ENCODE measurements at places on chromosomes 16 and 17.

DNA sequence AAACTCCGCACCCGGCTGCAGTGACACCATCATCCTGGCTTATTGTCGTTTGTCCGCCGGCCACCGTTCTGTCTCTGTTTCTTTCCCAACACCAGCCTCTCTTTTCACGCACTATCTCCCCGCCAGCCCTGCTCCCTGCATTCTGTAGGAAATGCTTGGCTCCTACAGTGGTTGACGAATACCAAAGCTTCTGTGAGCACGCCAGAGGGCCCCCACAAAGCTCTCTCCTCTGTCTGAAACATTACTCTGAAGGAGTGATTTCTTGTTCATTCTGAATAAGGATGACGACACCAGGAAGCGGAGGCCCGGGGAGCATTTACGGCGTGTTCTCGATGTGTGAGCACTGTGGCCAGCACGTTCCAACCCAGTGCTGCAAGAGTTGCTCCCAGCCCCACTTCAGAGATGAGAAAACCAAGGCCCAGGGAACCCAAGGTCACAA is 58.8 kb downstream of the ADCY9 start:
- DNase-seq, result no peak

DNA sequence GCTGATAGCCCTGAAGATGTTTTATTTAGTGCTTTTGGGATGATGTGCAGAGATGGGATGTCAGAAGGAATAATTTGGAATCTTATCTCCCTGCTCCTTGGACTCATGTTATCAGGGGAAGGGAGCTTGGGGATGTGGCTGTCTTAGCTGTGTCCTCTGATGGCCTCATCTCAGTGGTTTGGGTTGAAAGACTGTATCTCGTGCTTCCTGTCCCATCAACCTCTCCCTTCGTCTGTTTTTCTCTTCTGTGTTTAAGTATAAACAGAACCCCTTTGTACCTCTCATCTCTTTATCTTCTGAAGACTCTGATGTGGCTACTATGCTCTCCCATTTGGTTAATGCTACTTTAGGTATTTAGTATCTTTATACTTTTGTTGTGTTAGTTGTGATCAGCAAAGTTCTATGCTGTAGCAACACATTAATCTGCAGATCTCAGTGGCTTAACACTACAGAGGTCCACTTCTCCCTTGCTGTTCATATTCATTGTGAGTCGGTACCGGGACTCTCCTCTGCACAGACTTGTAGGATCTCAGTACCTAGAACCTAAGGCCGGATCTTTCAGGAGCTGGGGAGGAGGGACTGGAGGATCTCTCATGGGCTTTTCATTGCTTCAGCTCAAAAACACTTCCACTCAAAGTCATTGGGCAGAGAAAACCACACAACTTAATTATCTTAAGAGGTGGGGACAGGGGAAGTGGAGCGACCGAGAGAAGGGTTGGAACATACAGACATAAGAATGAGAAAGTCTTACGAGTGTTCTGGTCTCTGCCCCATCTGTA is 28.8 kb downstream of the PRKCA start:
- DNase-seq, result no peak

- peak; percentile 53 for DNase-seq
These were observed 85.4 kb downstream of the N4BP1 start for GRCh38 chr16:48524348-48525200.

DNA sequence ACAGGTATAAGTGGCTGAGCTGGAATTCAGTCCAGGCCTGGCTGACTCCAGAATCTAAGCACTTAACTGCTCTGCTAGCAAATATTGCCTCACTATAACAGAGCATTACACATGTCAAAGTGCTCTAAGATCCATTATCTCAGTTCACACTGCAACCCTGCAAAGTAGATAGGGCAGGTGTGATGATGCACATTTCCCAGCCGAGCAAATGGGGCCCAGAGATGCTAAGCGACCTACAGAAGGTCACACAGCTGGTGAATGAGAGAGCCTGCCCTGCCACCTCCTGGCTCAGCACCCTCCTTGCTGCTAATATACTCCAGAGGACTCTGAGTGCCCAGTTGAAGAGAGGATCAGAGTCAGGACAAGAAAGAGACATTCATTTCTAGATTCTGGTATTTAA is 73.6 kb upstream of the CCL1 start:
- DNase-seq, result no peak

Data from activated effector memory CD4-positive, alpha-beta T cell treated with anti-CD3 and anti-CD28 coated beads, Interleukin-2, amount 50 U/mL, for 16 hours (primary cell).